ENCODE measurements at places on chromosomes 2 and 18.

- no peak for DNase-seq
Observed at GRCh38 chr2:82256983-82257632, 1952.6 kb upstream of the LRRTM1 start.

GRCh38 chr18:40812981-40813515 is 1142.0 kb upstream of the PIK3C3 start:
- no peak for DNase-seq

DNA sequence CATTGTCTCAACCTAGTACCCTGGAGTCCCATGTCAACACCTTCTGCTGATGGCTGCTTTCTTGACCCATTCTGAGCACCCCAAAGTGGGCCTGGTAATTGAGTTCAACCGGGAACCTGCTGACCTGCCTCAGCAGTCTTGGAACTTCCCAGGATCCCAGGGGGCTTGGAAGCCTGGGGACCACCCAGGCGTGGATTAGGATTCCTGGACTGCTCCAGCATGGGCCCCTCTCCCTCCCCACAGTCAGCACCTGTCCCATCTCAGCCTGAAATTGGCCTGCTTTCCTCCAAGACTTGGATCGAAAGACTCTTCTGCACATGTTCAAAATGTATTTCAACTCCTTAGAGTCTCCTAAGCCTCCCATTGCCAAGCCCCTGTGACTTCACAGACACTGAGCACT is 15.4 kb upstream of the MRPL33 start:
- no peak for DNase-seq

DNA sequence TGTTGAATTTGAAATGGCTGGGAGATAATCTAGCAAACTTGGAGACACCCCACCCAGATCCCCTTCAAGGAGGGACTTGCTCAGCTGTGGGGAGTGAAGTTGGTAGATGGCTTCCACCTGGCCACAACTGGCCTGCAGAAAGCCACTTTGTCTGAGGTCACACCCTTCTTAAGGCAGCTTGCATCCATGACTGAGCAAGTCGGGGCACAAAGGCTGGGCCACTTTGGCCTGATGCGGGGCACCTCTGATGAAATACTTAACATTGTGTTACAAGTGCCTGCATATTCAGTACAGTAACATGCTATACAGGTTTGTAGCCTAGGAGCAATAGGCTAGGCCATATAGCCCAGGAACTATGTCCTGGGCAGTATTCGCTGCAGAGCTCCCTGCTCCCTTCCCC is 13.4 kb upstream of the RPL37A start:
- no peak for DNase-seq

DNA sequence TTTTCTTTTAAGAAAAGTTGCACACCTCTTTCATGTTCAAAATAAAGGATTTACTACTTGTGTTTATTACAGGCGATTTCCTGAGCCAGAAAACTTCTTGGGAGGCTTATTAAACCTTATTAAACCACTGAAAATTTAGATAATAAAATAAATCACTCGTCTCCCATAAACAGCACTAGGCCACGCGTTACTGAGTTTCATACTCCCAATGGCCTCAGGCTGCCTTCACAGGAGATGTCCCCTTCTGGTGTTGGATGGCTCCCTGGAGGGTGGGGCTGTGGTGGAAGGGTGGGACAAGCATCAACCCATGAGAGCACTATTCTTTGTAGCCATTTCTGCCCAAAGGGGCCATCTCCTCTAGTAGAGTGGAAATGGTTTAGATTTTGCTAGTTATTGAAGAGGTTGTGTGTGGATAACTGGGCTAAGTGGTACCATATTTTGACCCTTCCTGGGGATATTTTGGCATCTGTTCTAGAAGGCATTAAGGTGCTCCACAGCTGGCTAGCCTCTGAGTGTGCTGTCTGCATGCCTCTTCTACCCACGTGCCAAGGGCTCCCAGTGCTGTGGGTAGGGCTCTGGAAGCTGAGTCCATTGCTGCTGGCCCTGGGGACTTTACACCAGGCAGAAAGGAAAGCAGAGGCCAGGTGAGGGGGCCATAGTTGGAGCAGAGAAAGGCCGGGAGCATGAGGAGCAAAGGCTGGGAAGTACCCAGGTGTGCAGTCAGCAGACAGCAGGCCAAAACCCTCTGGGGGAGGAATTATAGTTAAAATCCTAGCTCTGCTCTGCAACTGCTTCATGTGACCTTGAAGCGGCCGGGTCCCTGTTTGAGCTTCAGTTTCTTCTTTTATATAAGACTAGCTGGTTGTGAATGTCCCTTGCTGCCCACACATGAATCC is 121.7 kb upstream of the SMAD2 start:
- no peak for DNase-seq

- no peak for DNase-seq
Observed at GRCh38 chr18:41731884-41732283, 223.2 kb upstream of the PIK3C3 start.

DNA sequence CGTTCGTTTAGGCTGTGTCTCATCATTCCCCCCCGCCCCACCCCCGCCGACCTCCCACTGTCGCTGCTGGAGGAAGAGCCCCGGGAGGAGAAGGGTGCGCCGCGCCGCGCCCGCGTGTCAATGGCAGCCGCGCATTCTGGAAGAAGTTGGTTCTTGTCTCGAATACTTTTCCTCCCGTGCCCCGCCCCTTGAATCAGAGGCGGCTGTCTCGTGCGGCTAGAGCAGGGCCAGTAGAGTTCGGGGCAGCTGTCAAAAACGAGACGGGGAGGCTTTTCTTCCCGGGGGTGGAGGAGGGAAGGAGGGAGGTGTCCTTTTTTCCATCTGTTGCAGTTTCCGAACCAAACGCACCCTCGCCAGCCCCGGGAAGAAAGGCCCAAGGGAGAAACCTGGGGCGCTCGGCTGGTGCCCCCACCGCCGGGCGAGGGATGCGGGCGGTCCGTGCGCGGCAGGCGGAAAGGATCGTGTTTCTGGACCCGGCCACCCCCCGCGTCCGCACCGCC is 410 bp upstream of the TGIF1 start:
- no peak for DNase-seq

GRCh38 chr2:161059388-161059787 is 100.8 kb upstream of the TANK start:
- DNase-seq: no peak

Measured in central memory CD8-positive, alpha-beta T cell (primary cell).